Tibial artery (tissue), 4 donors: ENCODE measurements at places on chromosomes 6 and 20.

GRCh38 chr6:111711984-111712752, 106.5 kb upstream of the TRAF3IP2 start:
- no peak for DNase-seq

DNA sequence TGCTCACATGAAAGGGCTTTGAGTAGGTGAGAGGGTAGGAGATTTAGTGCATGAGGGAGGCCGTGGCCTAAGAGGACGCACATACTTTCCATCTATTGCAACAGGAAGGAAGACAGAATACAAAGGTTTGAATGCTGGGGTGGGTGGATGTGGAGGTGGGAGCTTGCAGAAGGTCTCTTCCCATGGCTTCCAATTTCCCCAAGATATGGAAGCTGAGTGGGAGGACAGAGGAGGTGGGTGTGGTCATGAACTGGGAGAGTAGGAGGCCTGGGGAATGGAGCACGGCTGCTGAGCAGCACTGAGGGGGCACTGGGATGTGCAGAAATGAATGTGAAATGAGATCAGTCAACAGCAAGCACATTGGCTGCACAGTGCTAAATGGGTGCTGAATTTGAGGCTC, 70.3 kb downstream of the SCML4 start:
- no peak for DNase-seq

DNA sequence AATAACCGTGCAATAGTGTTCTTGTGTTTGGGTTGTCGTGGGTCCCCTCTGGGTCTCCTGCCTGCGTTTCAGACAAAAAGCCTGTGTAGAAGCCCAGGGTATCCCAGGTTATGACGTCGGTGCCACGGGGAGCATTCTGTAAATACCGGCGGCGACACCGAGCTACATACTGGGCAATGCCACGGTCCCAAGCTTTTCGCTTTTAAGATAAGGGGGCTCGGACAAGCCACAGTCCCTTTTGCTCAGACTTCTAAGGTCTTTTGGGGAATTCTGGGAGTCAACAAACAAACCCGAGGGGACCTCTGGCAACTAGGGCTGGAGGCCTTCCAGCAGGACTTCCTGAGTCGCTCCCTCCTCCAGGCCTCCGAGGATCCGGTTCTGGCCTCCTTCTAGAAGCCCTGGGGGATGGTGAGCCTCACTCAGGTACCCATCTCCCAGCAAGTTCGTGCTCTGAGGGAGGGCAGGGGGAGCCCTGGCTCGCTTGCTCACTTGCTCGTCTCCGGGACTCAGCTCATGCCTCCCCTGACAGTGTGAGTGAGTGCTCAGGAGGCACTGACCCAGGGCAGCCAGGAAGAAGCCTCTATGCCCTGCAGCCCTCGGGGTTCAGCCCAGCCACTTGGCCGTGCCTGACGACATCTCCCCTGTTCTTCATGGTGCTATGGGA, 62.4 kb upstream of the MRPS10 start:
- no peak for DNase-seq

GRCh38 chr20:45991616-45992015, 17.1 kb upstream of the MMP9 start:
- no peak for DNase-seq

GRCh38 chr6:148166339-148166968, 176.2 kb upstream of the SASH1 start:
- no peak for DNase-seq

- no peak for DNase-seq
Measured at GRCh38 chr6:26550250-26550993, 12.3 kb downstream of the HMGN4 start.

GRCh38 chr6:105087571-105088211, 92.1 kb downstream of the POPDC3 start:
- DNase-seq = no peak

DNA sequence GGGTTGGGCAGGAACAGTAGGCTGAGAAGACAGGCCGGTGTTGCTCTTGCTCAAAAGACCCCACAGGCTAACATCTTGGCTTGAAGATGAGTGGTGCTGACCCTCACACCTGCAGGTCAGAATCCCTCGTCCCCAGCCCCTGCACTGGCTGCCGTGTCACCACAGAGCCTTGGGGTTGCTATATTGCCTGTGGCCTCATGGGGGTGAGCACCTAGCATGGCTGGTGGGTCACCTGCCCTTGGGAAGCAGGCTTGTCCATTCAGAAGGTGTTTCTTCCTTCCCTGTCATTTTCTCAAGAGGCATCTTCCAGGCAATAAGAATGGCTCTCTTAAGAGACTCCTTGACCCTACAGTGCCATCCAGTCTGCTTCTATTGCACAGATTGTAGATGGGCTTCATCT, 7.7 kb downstream of the SLC22A16 start:
- DNase-seq = no peak

GRCh38 chr6:43508481-43509141, 1.5 kb downstream of the LRRC73 start:
- DNase-seq = no peak

DNA sequence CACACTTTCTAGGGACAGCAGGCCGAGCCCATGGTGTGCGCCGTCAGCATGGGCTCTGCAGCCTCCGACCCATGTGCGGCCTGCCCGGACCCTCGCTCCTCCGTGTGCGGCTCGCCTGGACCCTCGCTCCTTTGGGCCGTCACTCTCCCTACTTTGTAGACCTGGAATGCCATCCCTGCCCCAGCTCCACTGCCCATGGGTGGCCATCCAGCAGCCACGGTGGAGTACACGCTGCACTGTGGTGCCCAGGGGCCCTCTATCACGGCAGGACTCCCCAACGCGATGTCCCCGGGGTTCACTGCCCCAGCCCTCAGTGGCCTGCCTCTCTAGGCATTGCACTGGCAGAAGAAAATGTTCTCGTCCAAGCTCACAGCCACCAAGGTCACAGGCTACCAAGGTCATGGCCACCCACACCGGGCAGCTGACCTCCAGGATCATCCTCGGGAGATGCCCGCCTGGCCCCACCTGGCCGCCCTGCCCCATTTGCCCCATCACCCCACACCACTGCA, 24.1 kb upstream of the MRGBP start:
- no peak for DNase-seq

DNA sequence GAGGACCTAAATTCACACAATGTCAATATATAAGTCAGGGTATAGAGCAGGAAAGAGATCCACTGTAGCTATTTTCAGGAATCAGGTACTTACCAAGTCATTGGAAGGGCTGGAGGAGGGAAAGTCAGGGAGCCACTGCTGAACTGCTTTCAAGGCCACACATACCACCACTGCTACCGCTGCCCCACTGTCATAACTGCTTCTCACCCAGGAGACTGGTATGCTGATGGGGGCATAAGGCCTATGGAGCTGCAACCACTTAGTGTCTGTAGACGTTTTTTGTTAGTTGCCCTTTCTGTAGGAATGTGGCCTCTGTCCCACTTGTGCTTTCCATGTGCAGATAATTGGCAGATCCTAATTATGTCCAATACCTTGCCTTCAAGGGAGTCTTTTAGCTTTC, 5.4 kb downstream of the SMAP1 start:
- no peak for DNase-seq

DNA sequence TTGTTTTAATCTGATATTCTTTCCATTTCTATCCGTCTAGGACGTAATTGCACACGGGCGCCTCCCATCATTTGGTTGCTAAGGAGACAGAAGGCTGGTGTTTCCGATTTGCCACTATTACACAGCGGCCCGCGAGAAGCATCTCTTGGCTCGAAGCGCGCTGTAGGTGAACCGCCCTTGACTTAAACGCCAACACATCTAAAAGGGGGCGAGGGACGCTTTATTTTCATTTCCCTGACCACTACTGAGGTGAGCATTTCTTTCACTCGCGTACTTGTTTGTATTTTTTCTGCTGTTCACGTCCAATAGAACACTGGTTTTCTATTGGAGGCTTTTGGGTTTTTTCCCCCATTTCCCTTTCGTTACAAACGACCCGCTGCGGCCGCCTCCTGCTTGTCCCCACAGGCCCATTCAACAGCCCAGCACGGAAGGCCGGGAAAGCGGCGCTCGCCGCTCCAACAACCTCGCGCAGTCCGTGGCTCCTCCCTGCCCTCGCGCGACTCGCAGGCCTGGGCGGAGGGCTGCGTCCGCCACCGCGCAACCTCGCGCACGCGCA, 505 bp upstream of the WRNIP1 start:
- DNase-seq = peak; percentile 51

DNA sequence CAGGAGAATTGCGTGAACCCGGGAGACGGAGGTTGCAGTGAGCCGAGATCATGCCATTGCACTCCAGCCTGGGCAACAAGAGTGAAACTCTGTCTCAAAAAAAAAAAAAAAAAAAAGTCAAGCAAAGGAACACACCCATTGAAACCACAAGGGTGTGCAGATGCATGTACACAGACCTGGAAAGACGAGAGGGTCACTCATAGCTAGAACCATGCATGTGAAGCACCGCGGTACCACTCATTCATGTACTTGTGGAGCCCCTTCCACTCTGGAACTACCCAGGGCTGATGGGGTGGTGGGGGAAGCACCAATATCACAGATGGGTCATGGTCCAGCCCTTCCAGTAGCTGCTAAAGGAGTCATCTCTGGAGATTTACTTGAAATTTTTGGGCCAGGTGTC, 7.4 kb upstream of the TJAP1 start:
- no peak for DNase-seq

DNA sequence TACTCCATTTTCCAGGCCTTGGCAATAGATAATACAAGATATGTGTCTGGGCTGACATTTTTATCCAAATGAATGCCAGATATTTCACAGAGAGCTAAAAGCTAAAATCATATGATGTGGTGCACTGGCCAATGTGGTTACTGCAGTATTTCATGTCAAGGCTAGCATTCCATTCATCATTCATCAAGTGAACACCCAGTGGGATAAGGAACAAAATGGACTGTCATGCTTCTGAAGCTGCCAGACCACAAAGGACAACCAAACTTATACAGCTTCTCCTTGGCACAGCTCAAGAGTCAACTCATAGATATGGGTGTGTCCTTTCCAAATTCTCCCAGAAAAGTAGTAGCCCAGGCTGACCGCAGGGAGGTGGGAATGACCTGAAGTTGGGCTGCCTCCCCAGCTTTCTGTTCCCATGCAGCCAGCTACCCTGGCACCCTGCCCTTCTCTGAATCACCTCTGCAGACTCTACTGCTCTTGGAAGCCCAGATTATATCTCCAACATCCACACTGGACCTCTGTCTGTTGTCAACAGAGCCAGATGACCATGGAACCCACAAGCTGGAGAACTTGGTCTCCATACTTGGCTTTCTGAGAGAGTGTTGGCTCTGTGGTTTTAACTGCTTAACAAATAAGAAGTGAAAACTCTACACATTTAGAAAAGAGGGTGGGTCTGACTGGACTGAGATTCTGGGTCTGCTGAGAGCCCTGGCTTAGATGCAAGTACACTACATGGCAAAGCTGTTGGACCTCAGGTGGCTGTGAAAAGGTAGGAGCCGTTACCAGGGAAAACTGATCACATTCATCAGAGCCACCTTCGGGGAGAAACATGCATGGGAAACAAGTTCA, 122.8 kb downstream of the ALDH8A1 start:
- DNase-seq = peak; percentile 92

DNA sequence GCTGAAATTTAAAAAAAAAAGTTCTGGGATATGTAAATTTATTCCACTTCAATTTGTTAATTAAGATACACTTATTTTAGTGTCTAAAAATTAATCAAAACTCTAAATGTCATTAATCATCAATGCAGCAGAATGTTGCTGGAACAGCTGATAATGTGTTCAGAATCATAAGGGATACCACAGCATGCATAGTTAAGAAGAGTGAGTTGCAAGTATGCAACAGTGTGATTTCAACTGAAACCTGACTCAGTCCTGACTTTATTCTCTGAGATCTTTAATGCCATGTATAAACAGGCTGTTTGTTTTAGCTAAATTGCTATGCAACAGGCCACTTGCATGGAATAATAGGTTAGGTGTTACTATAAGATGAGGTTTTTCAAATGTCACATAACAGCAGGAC, 1.4 kb downstream of the GRIK2 start:
- no peak for DNase-seq

- DNase-seq = no peak
Measured at GRCh38 chr20:38842026-38842425, 36.5 kb downstream of the PPP1R16B start.
